ENCODE measurements at places on chromosomes 1 and 21.
A peak's percentile ranks its signal among the peaks of the same experiment; 100 is the strongest.

GRCh38 chr1:156045076-156045475 lies 8.5 kb downstream of the UBQLN4 start:
- no peak for DNase-seq

DNA sequence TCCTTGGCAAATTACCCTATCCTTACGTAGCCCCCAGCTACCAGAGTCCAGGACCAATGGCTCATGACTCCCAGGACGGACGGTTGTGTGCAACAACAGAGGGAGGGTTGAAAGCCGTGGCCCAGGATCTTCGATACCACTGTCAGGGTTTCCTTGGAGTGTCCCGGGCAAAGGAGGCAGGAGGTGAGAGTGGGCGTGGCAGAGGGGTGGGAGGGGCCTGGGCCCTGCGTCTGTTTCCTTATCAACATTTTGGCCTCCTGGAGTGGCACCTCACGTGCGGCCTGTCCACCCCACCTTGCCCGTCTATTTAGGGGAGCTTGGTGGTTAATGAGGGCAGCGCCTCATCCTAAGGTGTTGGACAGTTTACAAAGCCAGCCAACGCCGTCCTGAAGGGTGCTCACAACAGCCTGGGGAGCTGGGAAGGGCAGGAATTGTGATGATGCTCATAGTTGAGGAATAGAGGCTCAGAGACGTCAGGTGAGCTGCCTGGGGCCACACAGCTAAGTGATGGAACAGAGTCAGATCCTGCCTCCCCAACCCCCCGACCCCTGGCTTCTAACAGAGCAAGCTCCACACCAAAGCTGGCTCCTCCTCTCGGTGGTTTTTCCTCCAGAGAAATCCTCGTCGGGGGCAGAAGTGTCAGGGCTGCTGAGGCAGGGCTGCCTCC lies 17.4 kb upstream of the ARHGEF10L start:
- no peak for DNase-seq

- no peak for DNase-seq
Measured at GRCh38 chr1:42946120-42946898, 12.4 kb downstream of the SLC2A1 start.

DNA sequence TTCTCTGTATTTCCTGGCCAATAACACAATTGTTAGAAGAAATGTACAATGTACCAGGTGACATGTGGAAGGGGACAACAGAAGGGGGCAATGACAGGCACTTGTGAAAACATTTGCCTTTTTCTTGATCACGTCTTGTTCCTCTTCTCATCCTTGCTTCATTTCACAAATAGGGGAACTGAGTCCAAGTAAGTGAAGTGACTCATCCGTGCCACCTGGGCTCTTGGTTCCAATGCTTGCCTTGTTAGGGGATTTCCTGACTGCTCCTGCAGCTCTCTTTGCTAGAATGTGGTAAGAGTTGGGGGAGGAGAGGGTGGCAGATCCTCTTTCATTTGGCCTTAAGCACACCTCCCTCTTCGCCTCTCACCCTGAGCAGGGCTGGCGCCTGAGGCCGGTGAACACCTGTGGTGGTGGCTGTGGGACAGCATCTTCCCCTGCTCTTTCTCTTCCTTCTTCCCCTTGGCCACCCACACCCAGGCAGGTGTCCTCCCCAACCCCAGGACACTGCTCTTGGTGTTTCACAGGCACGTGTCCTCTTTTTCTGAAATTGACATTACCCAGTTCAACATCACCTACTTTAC lies 2.2 kb upstream of the RHEX start:
- DNase-seq: no peak

- DNase-seq: no peak
Measured at GRCh38 chr1:22772014-22772413, 61.4 kb downstream of the EPHB2 start.

- DNase-seq: no peak
Measured at GRCh38 chr21:42117967-42118780, 47.1 kb downstream of the UMODL1 start.

- DNase-seq: peak; percentile 32
Measured at GRCh38 chr1:25503551-25504426, 39.6 kb upstream of the LDLRAP1 start.

- DNase-seq: no peak
Measured at GRCh38 chr1:55768327-55768952, 553.3 kb upstream of the USP24 start.

DNA sequence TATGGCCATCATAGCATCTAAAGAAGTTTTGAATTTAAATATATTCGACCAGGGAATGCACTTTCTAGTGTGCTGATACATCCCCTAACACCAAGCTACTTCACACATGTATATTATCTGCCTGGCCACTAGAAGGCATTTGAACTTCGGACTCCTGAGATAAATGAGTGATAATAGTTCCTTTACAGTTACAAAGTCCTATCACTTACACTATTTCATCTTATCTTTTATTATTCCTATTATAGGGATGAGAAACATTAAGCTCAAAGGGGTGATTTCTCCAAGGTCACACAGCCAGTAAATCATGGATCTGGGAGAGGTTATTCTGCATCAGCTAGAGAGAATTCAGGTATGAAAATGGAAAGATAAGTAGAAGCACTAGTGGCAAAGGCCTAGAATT lies 40.3 kb downstream of the GPATCH2 start:
- no peak for DNase-seq
